ENCODE measurements at places on chromosomes 2 and 18.

DNA sequence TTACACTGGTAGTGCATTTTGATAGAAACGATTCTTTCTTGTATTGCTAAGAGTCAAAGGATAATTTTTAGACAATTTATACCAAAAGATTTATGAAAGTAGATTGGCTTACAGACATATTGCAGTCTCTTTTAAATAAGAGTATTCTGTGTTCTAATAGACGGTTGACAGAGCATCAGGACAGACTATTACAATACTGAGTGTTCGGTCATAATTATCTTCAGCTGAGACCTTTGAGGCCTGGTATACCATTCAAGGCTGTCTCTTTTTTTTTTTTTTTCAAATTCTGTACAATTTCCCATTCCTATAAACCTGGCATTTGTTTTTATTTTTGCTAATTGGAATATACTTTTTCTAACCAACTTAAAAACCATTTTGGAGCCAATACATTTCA, 140.6 kb upstream of the NOSTRIN start:
- no peak for DNase-seq

DNA sequence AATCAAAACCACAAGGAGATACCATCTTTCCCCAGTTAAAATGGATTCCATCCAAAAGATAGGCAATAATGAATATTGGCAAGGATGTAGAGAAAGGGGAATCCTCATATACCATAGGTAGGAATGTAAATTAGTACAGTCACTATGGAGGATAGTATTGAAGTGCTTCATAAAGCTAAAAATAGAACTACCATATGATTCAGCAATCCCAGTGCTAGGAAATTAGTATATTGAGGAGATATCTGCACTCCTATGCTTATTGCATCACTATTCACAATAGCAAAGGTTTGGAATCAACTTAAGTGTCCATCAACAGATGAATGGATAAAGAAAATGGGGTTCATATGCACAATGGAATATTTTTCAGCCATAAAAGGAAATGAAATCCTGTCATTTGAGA, 251.2 kb downstream of the ZNF804A start:
- no peak for DNase-seq

DNA sequence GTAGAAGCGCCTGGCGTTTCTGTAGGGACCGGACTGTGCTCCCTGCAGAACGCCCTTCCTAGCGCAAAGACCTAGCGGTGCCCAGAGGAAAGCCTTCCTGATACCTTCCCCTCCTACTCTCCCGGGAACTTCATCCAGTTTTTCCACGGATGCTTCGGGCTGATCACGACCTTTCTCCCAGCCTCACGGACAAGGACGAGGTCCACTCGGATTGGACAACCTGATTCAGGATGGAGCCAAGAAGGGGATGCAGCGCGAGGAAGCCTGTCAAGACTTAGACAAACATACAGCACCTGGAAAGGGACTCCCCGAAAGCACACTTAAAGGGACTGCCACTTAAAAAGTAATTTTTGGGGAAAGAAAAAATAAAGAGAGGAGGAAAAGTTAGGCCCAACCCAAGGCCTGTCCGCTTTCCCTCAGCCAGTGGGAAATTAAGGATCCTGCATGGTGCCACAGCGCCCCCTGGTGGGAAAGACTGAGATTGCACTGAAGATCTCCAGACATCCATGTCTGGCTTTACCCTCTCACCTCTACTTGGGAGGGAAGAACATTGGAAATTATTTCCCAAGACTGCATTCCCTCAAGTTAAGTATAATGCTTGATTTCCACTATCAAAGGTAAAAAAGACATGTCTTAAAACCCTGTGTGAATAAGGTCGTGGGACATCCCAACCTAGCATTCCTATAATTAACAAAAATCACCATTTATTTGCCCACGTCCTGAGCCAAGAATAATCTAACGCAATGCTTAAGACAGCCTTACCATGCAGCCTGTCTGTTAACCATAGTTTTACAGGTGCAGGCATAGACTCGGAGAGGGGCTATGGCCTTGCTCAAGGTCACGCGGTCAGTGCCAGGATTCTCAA, 13.4 kb upstream of the COPS8 start:
- DNase-seq, result no peak

DNA sequence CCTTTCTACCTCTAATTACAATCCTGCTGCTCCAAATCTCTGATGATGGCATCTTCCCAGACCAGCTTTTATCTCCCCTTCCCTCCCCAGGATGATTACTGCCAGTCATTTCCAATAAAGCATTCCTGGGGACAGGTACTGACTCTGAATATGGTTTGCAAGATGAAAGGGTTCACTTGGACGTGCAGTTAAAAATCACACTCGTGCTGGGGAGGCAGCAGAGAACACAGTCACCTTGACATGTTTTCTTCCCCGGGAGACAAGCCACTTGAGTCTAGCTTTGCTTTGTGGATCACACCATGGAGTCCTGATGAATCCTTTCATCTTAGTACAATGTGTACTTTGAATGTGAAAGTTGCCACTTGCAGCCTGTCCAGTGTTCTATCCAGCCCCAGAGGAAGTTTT, 175.0 kb downstream of the ALPK2 start:
- DNase-seq, result no peak

- no peak for DNase-seq
Observed at GRCh38 chr2:96579422-96579821, 42.9 kb downstream of the ARID5A start.

GRCh38 chr18:336713-337112, 68.9 kb upstream of the THOC1 start:
- no peak for DNase-seq

GRCh38 chr18:51425889-51426288, 228.4 kb upstream of the MEX3C start:
- DNase-seq, result no peak

DNA sequence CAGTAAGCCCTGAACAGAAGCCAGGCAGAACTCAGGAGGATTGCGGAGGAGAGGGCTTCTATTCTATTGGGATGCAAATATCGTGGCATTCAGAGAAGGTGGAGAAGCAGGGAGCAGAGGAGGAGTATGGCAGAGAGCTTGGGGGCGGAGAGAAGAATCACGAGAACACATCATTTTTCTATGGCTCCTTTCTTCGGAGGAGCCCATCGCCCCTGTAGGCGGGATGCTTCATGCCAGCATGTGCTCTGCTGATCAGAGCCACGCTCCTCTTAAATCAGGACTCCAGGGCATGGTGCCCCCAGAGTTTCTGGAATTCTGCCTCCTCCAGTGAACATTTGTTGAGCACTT, 71.1 kb downstream of the CIB4 start:
- DNase-seq, result no peak

DNA sequence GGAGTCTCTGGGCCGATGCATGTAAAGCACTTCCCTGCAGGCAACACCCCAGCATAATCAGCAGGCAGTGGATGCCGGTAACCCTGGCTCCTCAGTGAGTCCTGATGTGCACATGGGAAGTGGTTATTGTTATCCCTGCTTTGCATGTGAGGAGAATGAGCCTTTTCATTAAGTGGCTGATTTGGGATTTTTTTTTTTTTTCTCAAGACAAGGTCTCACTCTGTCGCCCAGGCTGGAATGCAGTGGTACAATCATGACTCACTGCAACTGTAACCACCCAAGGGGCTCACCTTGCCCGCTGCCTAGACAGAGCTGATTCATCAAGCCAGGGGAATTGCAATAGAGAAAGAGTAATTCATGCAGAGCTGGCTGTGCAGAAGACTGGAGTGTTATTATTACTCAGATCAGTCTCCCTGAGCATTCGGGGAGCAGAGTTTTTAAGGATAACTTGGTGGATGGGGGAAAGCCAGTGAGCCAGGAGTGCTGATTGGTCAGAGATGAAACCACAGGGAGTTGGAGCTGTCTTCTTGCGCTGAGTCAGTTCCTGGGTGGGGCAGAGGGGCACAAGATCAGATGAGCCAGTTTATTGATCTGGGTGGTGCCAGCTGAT, 95.4 kb downstream of the SOCS6 start:
- no peak for DNase-seq

DNA sequence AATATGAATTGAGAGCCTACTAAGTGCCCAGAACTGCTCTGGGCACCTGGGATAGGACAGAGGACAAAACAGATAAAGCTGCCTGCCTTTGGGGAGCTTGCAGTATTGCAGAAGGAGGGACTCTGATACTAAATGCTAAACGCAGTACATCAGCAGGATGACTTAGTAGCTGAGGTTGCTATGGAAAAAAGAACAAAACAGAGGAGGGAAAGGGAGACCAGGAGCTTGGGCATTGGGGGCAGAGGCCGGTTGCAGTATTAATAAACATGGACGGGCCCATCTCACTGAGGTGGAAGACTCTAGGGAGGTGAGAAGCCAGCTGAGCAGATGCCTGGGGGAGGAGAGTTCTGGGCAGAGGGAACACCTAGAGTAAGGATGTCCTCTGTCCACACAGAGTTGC, 66.1 kb upstream of the SP3 start:
- no peak for DNase-seq

DNA sequence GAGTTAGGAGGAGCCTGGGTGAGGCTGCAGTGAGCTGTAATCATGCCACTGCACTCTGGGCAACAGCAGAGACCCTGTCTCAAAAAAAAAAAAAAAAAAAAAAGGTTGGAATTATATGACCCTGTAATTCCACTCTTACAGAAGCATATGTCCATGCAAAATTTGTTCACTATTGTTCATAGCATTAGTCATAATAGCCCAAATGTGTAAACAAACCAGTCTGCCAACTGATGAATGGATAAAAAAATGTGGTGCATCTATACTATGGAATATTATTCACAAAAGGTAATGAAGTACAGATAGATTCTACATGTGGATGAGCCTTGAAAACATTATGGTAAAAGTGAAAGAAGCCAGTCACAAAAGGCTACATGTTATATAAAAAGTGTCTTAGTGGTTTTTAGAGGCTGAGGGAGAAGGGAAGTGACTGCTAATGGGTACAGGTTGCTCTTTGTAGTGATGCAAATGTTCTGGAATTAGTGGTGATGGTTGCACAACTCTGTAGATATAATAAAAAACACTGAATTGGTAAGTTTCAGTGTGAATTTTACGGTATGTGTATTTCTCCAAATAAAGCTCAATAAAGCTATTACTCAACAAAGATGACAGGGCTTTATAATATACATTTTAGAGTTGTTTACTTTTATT, 9.4 kb downstream of the COA5 start:
- DNase-seq, result no peak

DNA sequence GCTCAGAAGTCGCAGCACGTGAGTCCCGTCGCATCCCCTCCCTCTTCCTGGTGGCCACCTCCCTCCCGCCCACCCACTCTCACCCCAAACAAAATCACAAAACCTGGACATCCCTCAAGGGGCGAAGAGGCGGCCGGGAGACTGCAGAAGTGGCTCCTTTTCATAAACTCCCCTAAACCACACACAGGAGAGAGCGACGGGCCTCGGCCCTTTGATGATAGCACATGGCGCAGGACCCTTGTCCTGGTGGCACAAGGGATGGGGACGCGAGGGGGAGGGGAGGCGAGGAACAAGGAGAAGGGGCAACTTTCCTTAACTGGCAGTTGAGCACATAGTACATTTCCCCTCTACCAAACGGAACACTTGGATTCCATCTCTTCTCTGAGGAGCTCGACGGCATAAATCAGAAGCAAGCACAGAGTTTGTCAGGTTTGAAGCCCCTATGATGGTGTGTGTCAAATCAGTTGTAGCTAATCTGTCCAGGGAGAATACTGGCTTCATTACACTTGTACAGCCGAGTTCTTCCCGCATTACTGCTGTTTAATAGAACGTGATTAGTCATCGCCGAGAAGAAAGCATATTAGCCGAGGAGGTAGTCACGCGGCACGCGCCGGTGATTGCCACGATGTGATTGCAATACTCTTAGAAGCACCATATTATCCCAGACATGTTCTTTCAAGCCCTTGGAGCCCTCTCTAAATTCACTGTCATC, 43.8 kb downstream of the GBX2 start:
- no peak for DNase-seq

- DNase-seq, result no peak
Observed at GRCh38 chr2:209619782-209620181, 151.8 kb upstream of the UNC80 start.

- no peak for DNase-seq
Observed at GRCh38 chr18:48355276-48356115, 53.7 kb downstream of the ZBTB7C start.

GRCh38 chr2:201404699-201405280, 46.5 kb downstream of the TRAK2 start:
- no peak for DNase-seq

- DNase-seq, result no peak
Observed at GRCh38 chr2:157440404-157441071, 3.4 kb downstream of the CYTIP start.

- DNase-seq, result no peak
Observed at GRCh38 chr2:101339266-101339880, 30.9 kb upstream of the RNF149 start.

DNA sequence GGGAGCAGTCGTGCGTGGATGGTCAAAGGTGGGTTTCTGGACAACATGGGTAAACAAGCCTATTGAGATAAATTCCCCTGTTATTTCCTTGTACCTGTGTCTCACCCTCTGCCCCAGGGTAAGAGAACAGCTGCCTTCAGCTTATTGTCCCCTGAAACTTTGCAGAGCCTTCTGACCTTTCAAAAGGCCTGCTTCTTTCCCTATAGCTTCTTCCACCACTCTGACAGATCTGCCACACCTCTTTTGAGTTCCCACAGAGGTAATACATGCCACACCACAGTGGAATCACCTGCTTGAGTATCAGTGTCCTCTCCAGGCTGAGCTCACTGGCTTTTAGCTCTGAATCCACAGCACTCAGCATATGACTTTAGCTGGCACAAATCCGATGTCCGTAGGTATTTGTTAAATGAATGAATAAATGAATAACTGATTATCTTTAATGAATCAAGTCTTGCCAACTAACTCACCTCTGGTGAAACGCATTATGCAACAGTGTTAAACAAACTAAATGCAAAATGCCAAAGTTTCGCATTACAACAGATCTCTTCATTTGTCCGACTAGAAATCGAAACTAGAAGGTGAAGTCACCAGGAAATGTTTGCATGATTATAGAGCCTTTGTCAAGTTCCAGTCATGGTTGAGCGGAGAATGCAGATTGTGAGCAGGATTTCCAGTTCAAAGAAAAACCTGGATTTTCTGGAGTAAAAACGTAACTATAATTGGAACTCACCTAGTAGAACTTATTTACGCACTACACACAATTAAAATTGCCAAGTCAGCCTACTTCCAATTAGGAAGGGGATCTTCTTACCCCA, 16.4 kb downstream of the DYNAP start:
- DNase-seq, result no peak

GRCh38 chr2:209389171-209389618, 34.7 kb upstream of the MAP2 start:
- DNase-seq, result no peak

DNA sequence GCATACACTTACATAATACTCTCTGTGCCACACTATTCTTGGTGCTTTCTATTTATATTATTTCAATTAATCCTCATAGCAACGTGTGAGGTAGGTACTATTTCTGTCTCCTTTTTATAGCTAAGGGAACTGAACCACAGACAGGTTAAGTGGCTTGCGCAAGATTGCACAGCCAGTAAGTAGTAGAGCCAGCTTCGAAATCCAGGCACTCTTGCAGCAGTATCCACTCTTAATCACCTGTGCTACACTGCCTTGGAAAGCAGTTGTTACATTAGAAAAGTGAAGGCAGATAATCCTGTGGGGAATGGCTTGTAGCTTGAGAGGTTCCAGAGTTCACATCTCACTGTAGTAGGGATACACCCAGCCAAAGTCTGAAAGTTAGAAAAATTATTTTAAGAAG, 198.3 kb downstream of the LDLRAD4 start:
- DNase-seq, result no peak

- DNase-seq, result no peak
Observed at GRCh38 chr18:46632401-46633071, 24.5 kb downstream of the LOXHD1 start.
